Activated CD4-positive, alpha-beta T cell treated with anti-CD3 and anti-CD28 coated beads, Interleukin-2, Interleukin-4, amounts not matched to agents 100 ng/mL and 50 ng/mL, durations not matched to agents 16 hours and 8 hours (primary cell): ENCODE measurements at places on chromosomes 7 and 10.
A peak's percentile ranks its signal among the peaks of the same experiment; 100 is the strongest.

- no peak for DNase-seq
Measured at GRCh38 chr10:45424668-45425404, 50.8 kb downstream of the ALOX5 start.

- peak; percentile 47 for DNase-seq
Measured at GRCh38 chr10:93813507-93814465, 56.0 kb downstream of the LGI1 start.

- no peak for DNase-seq
Measured at GRCh38 chr7:18221377-18222293, 194.0 kb upstream of the PRPS1L1 start.

GRCh38 chr7:127514499-127514898 is 70.9 kb downstream of the GCC1 start:
- no peak for DNase-seq

GRCh38 chr7:36565792-36566356 is 158.4 kb downstream of the AOAH start:
- no peak for DNase-seq

DNA sequence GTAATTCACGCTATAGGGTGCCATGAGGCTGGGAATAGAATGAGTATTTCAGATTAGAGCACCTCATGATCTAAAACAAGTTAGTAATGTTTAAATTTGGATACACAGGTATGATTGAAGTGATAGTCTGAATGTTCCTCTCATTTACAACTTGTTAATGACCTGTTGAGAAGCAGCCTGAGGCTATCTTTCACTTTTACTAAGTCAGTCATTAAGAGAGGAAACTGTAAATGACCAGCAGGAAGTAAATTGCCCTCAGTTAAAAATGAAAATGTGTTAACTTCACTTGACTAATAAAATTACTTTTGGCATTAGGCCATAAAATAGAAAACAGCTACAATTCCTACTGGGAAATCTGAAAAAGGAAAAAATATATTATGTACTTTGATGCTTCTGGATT is 1042.0 kb downstream of the DNAJB9 start:
- no peak for DNase-seq

DNA sequence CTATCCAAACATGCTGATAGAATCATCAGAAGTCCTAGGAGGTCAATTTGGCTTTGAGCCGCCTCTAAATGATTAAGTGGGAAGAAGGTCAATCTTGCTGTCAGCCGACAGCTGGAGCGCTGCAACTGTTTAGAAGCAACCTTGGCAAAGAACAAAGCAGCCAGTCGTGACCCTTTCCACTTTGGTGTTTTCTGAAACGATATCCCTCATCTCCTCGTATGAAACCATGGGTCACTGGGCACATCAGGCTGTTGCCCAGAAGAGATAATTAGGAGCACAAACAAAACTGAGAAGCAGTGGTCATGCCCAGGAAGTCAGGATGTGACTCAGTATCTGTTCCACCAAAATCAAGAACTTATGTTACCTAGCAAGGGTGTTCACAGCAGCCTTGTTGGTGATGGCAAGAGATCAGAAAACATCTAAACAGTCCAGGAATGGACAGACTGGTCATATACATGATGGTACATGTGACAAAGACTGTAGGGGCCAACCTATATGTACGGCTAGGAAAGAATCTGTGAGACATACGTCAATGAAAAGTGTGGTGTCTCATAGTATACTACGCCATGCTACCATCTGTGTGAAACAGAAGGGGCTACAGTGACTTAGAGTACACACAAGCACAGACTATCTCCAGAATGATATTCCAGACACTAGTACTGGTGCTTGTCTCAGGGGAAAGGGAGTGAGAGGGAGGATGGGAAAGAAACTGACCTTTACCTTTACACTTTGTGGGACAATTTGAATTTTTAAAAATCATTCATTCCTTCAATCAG is 22.4 kb downstream of the STN1 start:
- peak; percentile 44 for DNase-seq

GRCh38 chr7:42946627-42946950 is 14.4 kb downstream of the MRPL32 start:
- no peak for DNase-seq

GRCh38 chr7:40808378-40808942 is 673.7 kb downstream of the SUGCT start:
- no peak for DNase-seq

- no peak for DNase-seq
Measured at GRCh38 chr7:17989546-17989945, 38.1 kb downstream of the PRPS1L1 start.

DNA sequence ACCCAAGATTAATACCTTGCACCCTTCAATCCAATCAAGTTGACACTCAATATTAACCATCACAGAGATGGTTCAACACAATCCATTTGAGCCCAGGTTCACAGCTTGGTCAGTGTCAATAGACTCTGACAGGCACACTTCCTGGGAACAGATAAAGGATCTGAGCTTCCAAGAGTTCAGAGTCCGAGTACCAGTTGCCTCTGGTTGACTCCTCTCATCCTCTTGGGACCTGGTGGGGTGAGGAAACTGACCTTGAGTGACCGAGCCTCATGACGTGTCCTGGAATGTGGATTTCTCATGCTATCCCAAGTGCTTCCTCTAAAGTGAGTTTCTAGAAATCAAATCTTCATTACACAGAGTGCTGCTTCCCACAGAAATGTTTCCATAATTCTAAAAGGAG is 162.0 kb downstream of the CYP26A1 start:
- DNase-seq: no peak

DNA sequence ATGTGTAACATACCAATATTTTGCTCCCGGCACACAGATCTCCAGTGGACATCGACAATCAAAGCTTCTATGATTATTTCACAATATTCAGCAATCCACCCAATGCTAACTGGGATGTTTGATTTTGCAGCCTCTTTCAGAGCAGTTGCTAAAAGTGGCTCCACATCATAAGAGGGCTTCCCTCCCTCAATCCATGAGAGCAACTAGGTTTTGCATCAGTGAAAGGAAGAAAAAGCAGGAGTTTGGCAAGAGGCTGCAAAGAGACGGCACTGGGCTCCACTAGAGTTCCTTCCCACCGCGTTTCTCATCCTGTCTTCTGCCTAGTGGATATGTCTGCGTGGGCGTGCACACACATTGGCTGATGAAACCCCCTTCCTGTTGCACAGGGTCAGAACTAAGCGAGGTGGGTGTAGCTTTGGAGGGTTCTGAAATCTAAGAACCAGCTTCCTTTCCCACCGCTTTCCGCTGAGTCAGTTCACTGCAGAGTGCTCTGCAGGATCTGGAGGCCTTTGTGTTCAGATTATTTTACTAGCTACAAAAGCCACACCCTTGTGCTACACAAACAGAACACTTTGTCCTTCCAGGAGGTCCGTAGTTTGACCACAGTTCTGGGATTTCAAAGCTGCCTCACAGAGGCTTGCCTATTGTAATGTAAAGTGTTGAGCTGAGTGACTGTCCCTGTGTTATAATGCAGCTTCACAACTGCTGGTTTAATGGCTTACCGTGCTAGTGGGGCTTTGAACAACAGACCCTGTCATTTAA is 28.1 kb downstream of the ARL4A start:
- peak; percentile 31 for DNase-seq

- DNase-seq: no peak
Measured at GRCh38 chr10:47286591-47287315, 13.2 kb upstream of the GDF10 start.

DNA sequence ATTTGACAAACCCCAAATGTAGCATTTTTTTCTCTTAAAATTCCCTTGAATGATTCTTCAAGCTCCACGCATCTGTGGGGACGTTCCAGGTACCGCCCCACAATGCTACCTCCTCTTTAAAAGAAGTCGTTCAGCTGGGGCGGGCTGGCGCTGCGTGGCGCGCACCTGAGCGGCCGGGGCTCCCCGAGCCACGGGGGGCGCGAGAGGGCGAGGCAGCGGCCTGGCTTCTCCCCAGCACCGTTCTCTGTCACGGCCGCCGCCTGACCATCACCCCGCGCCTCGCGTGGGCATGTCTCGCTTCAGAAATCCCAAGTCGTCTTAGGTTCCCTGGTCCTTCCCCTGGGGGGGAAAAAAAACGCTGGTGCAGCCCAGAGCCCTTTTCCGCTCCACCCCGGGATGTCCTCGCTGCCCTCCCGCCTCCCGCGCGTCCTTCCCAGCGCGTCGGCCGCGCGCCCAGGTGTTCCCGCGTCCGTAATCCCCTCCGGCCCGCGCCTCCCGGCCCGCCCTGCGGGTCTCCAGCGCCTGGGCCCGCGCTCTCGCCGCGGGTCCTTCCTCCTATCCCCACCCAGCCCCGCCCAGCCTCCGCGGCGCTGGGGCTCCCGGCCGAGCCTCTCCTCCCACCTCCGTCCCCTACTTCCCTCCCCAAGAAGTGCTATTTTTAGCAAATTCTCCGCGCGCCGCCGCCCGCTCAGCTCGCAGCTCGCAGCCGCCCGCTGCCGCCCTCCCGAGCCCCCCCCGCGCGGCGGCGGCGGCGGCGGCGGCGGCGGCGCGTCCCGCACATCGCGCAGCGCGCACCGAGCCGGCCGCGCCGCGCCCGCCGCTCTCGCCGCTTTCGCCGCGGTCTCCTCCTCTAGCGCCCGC is 58.7 kb upstream of the PRPS1L1 start:
- DNase-seq: no peak

DNA sequence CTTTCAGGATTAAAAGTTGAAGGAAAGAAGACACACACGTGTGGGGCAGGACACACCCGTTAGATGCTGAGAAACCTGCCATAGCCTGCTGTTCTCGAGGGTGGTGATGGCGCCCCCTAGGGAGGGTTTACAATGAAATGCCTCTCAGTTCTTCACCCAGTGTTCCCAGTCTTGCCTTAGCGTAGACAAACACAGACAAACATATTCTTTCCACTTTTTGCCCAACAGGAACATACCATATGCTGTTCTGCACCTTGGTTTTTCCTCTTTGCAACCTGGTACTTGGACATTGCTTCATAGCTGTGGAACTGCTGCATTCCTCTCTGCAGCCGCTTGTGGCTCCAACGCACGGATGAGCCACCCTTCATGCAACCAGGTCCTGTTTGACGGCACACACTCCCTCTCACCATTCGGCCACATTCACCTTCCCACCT is 23.3 kb upstream of the HSPA12A start:
- peak; percentile 32 for DNase-seq

- no peak for DNase-seq
Measured at GRCh38 chr7:103967401-103967800, 22.1 kb downstream of the RELN start.

GRCh38 chr10:127989481-127990012 is 82.6 kb downstream of the PTPRE start:
- DNase-seq: peak; percentile 25

GRCh38 chr7:97818066-97818663 is 54.0 kb downstream of the ASNS start:
- DNase-seq: no peak

GRCh38 chr7:2993868-2994267 is 49.8 kb downstream of the CARD11 start:
- DNase-seq: no peak

DNA sequence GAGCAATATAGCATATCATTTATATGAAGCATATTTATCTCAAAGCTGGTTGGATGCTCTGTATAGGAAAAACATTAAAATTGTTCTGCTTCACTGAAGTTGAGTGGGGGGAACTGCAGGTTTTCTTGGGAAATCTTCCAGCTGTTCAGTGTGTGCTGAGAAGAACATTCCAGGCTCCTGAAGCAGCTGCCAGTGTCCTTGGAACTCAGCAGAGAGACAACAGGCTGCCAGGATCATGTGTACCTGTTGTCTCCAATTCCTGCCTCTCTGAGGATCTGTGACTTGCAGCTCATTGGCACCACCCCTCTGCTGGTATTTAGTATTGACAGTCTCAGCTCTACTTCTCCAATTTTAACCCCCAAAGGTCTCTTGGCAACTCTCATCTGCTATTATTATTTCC is 42.3 kb upstream of the PRKG1 start:
- no peak for DNase-seq

- no peak for DNase-seq
Measured at GRCh38 chr7:137166363-137166762, 177.2 kb downstream of the PTN start.

- no peak for DNase-seq
Measured at GRCh38 chr10:109701633-109702215, 221.6 kb downstream of the XPNPEP1 start.

DNA sequence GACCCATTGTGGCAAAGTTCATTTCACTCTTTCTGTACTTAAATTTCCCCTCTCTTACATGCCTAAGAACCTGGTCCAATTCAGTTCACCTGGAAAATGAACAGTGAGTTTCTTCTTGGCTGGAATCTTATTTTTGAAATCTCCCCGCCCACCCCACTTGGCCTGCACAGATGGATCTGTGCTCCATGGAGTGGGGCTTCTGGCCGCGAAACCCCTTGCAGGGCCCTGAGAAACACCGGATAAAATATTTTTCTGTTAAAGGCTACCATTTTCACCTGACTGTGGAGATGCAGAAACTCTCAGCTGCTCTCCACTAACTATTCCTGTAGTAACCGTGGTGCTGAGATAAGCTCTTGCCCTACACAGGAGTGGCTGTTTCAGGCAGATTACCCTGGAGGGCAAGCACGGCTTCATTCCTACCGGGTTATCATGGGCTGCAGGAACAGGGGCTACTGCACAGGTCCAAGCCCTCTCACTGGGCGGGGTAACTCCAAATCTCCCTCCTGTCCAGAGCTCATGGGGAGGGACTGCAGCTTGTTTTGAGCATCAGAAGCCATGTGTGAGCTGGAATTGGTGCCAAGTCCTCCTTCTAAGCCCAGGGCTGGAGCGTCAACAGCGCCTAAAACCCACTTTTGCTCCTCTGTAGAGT is 118.9 kb downstream of the PRPF18 start:
- DNase-seq: no peak

- peak; percentile 67 for DNase-seq
Measured at GRCh38 chr10:79608505-79609375, 2.0 kb upstream of the SFTPA1 start.
